ENCODE measurements at places on chromosomes 1 and 21.
A peak's percentile ranks its signal among the peaks of the same experiment; 100 is the strongest.

GRCh38 chr1:173893611-173894010 is 23.5 kb downstream of the SERPINC1 start:
- no peak for DNase-seq

DNA sequence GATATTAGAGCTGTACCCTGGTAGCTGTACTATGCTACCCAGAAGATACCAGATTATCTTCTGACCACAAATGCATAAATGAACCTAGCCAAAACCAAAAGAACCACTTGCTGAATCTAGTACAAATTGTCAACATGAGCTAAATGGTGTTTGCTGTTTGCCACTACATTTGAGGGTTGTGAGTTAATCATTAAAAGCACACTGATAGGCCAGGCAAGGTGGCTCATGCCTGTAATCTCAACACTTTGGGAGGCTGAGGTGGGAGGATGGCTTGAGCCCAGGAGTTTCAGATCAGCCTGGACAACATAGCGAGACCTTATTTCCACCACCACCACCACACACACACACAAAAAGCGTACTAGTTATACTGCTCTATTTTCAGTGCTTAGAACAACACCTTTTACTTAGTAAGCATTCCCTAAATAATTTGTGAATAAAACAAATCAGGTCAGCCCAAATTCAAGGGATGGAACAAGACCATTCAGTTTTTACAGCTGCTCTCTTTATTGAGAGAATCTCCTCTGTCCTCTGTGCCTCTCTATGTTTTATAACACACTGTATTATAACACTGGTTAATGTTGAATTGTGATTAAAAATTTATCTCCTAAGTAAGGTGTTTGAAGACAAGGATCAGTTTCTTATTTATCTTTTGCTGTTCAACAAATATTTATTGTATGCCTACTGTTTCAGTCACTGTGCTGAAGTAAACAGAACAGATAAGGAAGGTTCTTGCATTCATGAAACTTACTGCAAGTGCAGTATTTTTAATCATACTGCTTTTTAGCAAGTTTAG is 44.0 kb downstream of the MAGI3 start:
- DNase-seq: no peak

DNA sequence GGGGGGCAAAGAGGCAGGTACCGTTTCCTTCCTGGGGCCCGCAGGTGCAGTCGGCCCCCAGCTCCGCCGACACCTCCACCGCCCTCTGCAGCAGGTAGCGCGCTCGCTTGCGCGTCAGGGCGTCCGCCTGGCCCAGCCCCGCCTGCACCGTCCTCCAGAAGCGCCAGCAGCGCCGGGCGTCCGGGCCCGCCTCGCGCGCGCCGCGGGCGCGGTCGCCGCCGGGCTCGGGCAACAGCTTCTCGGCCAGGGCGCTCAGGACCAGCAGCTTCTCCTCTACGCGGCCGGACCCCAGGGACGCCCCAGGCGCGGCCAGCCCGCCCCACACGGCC is 863 bp downstream of the TARBP1 start:
- DNase-seq: peak; percentile 54

DNA sequence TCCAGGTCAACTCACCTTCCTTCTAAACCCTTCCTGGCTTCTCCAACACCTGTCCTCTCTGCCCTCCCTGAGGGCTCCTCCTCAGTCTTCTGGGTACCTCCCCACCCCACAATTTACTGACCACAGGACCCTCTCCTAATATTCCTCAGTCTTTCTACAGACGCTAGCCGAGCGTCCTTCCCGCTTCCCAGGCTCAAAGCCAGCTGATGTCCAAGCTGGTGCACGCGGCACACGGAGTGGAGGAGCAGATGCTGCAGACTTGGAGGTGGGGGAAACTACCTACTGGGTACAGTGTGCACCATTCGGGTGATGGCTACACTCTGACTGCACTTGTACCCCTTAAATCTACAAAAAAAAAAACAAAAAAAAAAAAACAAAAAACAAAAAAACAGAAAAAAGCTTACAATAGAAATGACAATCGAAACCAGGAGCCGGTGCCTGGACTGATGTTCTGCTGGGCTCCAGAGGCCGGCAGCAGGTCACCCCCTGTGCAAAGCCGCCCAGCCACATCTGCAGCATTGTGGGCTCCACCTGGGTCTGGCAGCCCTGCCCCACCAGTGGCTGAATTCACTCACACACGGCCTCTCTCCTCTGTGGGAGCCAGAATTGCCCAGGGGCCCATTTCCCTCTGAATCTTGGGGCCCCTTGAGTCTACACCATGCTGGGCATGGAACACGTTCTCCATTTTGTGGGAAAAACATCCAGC is 7.0 kb downstream of the TRIM11 start:
- DNase-seq: no peak

DNA sequence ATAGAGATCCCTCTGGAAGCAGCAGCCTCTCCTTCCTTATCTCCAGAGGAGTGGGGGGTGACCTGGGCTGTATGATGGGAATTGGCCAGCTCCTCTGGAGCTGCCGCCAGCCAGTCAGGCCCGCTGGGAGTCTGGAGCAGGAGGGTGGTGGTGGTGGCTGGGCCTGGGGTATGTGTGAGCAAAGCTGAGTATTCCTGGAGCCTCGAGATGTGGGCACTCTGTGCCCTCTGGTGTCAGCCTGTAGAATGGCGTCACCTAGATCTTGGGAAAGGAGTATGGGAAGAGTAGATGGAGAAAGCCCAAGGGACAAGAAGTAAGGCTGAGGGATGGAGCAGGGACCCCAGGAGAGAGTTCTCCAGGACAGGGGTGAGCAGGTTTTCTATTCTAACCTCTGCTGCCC is 16.0 kb downstream of the VANGL2 start:
- no peak for DNase-seq

DNA sequence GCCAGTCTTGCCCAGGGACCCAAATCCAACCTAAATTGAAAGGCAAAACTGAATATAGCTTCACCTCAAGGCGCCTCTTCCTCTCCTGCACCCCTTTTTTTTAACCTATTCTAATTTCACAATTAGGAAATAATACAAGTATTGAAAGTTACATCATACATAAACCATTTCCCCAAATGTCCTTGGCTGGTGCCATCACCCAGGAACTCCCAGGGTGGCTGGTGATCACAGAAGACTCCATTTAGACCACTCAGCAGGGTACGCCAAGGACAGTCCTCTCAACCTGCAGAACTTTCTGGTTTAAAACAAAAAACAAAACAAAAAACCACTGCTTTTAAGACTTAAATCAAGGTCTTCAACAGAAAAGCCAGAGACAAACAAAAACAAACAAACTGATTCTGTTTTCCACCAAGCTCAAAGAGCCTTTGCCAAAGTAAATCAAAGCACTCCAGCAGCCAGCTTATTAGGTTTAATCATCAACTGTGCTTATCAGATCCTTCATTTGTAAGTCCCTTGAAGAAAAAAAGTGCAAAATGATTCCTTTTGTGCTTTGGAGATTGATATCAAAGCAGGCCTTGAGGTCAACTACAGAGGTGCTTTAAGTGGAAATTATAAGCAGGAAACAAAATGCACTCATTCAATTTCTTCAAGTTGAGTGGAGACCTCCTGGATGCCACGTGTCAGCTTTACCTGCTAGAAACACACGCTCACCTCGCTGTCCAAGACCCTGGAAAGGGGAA is 113.0 kb downstream of the ETS2 start:
- no peak for DNase-seq
